ENCODE measurements at places on chromosomes 11 and 22.

GRCh38 chr11:112016088-112016764 lies 9.0 kb upstream of the DLAT start:
- DNase-seq, result no peak

GRCh38 chr11:29161191-29161590 lies 855.6 kb downstream of the KCNA4 start:
- DNase-seq, result no peak

DNA sequence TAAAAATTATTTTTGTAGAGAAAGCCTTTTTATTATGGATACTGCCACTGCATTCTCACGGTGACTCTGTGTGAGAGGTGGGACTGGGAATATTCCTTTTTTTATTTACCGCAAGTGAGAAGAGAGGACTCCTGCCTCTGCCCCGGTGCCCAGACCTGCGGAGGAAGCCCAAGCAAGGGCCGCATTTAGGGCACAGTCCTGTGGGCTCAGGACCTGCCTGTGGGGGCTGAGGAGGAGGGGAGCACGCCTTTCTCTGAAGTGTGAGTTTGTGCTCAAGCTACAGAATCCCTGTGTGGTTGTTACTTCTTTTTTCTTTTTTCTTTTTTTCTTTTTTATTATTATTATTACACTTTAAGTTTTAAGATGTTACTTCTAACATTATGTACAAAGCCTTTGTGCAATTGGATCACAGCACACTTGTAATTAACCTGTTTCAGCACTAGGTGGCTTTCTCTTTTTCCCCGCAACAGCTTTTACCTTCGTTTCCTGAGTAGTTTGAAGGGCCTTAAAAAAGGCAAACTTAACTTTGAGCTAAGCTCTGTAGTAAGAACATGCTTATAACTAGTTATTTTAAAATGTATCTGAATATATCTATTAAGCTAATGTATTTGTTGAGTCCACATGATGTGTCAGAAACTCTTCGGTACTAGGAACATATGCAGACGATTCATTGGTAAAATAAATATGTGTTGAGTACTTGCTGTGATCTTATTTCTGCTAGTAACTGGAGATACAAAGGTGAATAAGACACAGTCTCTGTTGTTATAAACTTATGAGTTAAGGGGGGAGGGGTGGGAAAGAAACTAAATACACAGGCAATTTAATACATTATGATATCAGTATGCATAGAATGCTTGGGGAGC lies 18.3 kb downstream of the AMOTL1 start:
- no peak for DNase-seq

- no peak for DNase-seq
These were observed 747 bp downstream of the NXF1 start for GRCh38 chr11:62804310-62805075.

DNA sequence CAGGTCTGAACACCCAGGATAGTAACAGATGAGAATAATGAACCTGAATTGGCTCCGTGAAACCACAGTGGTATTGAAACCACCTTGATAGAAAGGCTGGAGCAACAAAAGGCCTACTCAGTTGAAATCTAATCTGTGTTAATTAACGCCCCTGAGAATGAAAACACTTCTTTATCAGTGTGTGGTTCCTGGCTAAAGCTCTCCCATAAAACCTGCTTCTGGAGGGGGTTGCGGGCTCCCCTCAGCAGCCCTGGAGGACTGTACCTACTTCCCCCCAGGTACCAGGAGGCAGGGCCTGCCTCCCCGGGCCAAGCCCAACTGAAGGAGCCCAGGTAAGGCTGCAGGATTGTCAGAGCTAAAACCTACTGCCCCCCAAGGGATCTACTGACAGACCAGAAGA lies 54.6 kb downstream of the PLEKHA7 start:
- no peak for DNase-seq
